ENCODE measurements at places on chromosomes 11 and 22.

DNA sequence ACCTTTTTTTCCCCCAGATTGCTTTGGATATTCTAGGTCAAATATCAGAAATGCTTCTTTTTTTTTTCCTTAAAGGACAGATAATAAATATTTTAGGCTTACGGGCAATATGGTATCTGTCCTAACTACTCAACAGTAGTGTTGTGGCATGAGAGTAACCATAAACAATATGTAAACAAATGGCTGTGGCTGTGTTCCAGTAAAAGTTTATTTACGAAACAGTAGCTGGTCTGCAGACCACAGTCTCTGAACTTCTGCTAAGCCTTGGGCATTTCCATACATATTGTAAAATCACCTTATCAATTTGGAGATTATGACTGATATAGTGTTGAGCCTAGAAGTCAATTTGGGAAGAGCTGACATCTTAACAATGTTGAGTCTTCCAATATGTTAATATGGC lies 139.0 kb upstream of the PITPNB start:
- no peak for DNase-seq

GRCh38 chr11:70669871-70670675 lies 271.7 kb downstream of the CTTN start:
- no peak for DNase-seq

- no peak for DNase-seq
These were observed 52.3 kb downstream of the SIK3 start for GRCh38 chr11:117045956-117046355.

DNA sequence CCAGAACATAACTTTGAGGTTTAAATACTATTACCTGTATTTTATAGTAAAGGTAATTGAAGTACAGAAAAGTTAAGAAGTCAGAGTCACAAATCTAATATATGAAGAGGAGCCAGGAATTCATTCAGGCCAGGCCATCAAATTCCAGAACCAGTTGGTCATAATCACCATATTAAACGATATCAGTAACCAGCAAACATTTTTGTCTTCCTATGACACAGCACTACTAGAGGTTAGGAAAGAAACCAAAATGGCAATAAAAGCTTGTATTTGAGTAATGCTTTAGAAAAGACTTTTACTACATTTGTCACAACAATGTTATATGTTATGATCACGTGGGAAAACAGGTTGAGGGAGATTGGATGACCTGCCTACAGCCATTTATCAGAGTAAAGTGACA lies 62.2 kb downstream of the DKK3 start:
- no peak for DNase-seq

DNA sequence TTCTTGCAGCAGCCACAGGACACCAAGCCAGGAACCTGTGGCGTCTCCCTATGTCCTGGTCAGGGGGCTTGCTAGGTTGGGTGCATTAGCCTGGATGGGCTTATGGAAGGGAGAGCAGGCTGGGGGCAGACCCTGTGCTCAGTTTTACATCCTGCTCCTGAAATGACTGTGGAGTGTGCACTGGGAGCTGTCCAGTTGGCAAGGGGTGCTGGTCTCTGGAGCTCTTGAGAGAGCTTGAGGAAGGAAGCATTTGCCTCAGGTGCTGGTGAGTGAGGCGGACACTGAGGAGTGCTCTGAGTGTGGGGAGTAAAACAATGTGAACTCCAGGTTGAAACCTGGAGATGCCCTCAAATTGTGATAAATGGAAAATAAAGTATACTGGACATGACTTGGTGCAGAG lies 3.4 kb downstream of the SCGB1D4 start:
- no peak for DNase-seq

- DNase-seq = no peak
These were observed 5.2 kb upstream of the NXPE1 start for GRCh38 chr11:114564831-114565230.

Data from hypothalamus (tissue), 51 donors.